A549 treated with AZD2906 at 1 μM for 4 hours (cell line): ENCODE measurements at places on chromosomes 2 and 18. TPM values are rescaled to one million over a fixed set of nuclear protein-coding genes. Genes with fewer than 3 reads are reported as not detected.

CYP26B1 gene
- 13.4 to 16.1 TPM (median 15.2 TPM) in 5 replicates for total RNA-seq

TWIST2 gene
- total RNA-seq: 8.5 to 16.9 TPM (median 14.4 TPM) in 5 replicates

REG3A gene
- total RNA-seq: not detected in 5 replicates

SPATS2L gene
- 119 to 129 TPM (median 124 TPM) in 5 replicates for total RNA-seq

ZC3H6 gene
- 0.17 to 0.45 TPM (median 0.38 TPM) in 5 replicates for total RNA-seq

PDE11A gene
- 0.24 to 0.50 TPM (median 0.38 TPM) in 5 replicates for total RNA-seq

SNORC gene
- 4.1 to 11.5 TPM (median 10.4 TPM) in 5 replicates for total RNA-seq

EVA1A gene
- total RNA-seq: 7.8 to 10.1 TPM (median 8.6 TPM) in 5 replicates

VIT gene
- total RNA-seq: not detected in 5 replicates

WIPF1 gene
- total RNA-seq: 17.0 to 25.7 TPM (median 24.6 TPM) in 5 replicates

CTAGE1 gene
- total RNA-seq: not detected in 5 replicates

SRD5A2 gene
- total RNA-seq: 0.02 TPM in 4 of 5 replicates, not detected in the other

ZAP70 gene
- 0.02 to 0.18 TPM (median 0.04 TPM) in 4 of 5 replicates, not detected in the other for total RNA-seq

CDH20 gene
- 0.05 TPM in 1 of 5 replicates, not detected in the others for total RNA-seq

DOK6 gene
- not detected in 5 replicates for total RNA-seq

TMEM163 gene
- total RNA-seq: 0.09 to 0.17 TPM (median 0.10 TPM) in 5 replicates

PLCL1 gene
- total RNA-seq: 0.02 TPM in 1 of 5 replicates, not detected in the others

DTNB gene
- total RNA-seq: 8.2 to 9.6 TPM (median 9.0 TPM) in 5 replicates

NMUR1 gene
- total RNA-seq: not detected in 5 replicates

GALNT13 gene
- 6.5 to 13.4 TPM (median 8.3 TPM) in 5 replicates for total RNA-seq

FARP2 gene
- total RNA-seq: 23.6 to 28.9 TPM (median 26.2 TPM) in 5 replicates

TRABD2A gene
- 10.5 to 15.5 TPM (median 13.2 TPM) in 5 replicates for total RNA-seq

CNTNAP5 gene
- total RNA-seq: not detected in 5 replicates

GRHL1 gene
- total RNA-seq: 0.93 to 1.3 TPM (median 1.1 TPM) in 5 replicates

IL1RN gene
- 0.16 to 0.37 TPM (median 0.33 TPM) in 5 replicates for total RNA-seq

CFAP221 gene
- 0.14 to 0.40 TPM (median 0.26 TPM) in 5 replicates for total RNA-seq

AMER3 gene
- not detected in 5 replicates for total RNA-seq

PFN4 gene
- 1.4 to 2.5 TPM (median 1.7 TPM) in 5 replicates for total RNA-seq

CXCR1 gene
- not detected in 5 replicates for total RNA-seq

ANKRD30B gene
- total RNA-seq: not detected in 5 replicates

SERPINB4 gene
- total RNA-seq: 0.06 to 0.17 TPM (median 0.10 TPM) in 5 replicates
